Tibial nerve (tissue), 4 donors: ENCODE measurements at places on chromosomes 1 and 21. TPM values are rescaled to one million over a fixed set of nuclear protein-coding genes. Genes with fewer than 3 reads are reported as not detected.
A peak's percentile ranks its signal among the peaks of the same experiment; 100 is the strongest.

LAD1 gene
- total RNA-seq = not detected

GRCh38 chr1:121522061-121522759, 337.4 kb downstream of the SRGAP2C start:
- DNase-seq = no peak
- no peak overlapping the region for H3K27ac ChIP-seq
- H3K36me3 ChIP-seq = no peaks in the 10 kb centered on the region

- no peak overlapping the region for H3K27ac ChIP-seq
- no peaks in the 10 kb centered on the region for H3K27me3 ChIP-seq
- DNase-seq = no peak
Measured at GRCh38 chr1:227869851-227870305, 54.4 kb downstream of the PRSS38 start.

DNA sequence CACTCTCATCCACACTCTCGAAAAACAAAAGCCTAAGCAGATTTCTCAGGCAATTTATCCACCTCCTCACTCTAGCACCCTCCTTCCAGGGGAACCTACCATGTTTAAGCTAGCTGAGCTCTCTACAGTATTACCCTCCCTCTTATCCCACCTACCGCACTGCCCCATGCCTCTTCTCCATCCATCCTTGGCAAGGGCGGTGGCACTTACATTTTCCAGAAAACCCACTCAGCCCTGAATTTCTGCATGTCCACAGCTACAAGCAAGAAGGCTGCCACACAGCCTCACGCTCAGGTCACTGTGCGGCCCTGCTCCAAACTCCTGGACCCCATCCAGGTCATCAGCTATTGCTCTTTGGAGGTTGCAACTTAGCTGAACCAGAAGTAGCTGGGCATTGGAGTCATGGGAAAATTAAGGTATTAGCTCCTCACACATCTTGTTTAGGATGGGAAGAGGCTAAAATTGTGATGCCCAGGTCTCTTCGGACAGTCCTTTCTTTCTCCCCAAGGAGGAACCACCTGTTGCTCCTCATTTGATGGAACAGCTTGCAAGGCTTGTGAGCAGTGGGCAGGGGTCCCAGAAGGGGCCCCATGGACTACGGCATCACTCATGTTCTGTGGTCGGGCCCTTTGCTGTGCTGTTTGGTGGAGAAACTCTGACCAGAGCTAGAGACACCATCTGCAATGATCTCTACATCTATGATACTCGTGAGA, 1.1 kb downstream of the KLHDC9 start:
- H3K4me1 ChIP-seq = peaks cover 20% of the 10 kb centered on the region
- H3K4me3 ChIP-seq = peak overlapping the region; percentile 66
- no peaks in the 10 kb centered on the region for H3K27me3 ChIP-seq
- peak overlapping the region; percentile 73 for H3K27ac ChIP-seq
- no peak for DNase-seq
- H3K36me3 ChIP-seq = peaks cover 36% of the 10 kb centered on the region

- H3K27ac ChIP-seq = no peak overlapping the region
- no peak for DNase-seq
- H3K36me3 ChIP-seq = no peaks in the 10 kb centered on the region
Measured at GRCh38 chr1:30705698-30706097, 17.7 kb downstream of the MATN1 start.

AIM2 gene
- 0.59 TPM for total RNA-seq

- no peak overlapping the region for H3K4me3 ChIP-seq
- DNase-seq = no peak
- peaks cover 27% of the 10 kb centered on the region for H3K27me3 ChIP-seq
- H3K36me3 ChIP-seq = no peaks in the 10 kb centered on the region
- no peaks in the 10 kb centered on the region for H3K4me1 ChIP-seq
- H3K27ac ChIP-seq = no peak overlapping the region
Measured at GRCh38 chr1:159938905-159939677, 6.3 kb downstream of the IGSF9 start.

RHCE gene
- not detected for total RNA-seq

SYDE2 gene
- 11.3 TPM for total RNA-seq

ASPM gene
- 0.60 TPM for total RNA-seq
